ENCODE measurements at places on chromosomes 11 and 22.

- no peak for DNase-seq
These were observed 32.9 kb upstream of the DDI1 start for GRCh38 chr11:104003491-104003890.

GRCh38 chr22:37276776-37277175 lies 5.5 kb upstream of the CYTH4 start:
- no peak for DNase-seq

DNA sequence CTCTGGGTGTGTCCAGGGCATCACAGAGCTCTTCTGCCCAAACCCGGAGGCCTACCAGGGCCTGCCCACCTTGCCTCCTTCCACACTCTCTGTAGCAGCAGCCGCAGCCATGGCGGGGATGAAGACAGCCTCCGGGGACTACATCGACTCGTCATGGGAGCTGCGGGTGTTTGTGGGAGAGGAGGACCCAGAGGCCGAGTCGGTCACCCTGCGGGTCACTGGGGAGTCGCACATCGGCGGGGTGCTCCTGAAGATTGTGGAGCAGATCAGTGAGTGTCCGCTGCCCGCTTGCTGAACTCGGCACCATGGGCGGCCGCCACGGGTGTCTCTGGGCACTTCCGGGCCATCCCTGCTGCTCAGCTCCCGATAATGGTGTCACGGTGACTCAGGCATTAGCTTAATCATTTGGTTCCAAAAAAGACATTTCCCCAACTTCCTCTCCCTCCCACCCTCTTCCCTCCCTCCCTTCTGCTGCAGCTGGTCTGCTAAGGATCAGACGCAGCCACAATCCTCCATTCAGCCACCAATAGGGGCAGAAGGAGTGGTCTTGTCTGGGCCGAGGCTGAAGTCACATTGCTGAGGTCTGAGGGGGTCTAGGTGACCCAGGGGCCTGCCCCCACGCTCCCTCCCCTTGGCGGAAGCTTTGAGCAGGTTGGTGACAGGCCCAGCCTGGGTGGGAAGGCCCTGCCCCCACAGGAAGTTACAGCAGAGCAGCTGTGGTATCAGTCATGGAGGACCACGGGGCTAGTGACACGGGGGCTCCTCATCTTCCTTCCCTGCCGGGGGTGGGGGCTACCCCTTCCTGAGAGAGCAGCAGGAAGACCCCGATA lies 950 bp downstream of the FERMT3 start:
- no peak for DNase-seq

DNA sequence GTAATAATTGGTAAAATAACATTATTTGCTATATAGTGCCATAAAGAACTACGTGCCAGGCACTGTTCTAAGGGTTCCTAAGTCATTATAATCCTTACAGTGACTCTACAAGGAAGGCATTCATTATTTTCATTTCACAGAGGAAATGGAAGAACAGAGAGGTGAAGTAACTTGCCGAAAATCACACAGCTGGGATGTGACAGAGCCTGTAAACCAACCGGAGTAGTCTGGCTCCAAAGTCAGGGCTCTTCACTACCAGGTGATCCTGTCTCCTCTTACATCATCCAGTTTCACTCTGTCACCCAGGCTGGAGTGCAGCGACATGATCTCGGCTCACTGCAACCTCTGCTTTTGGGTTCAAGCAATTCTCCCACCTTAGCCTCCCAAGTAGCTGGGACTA lies 59.2 kb upstream of the RBFOX2 start:
- DNase-seq, result no peak

DNA sequence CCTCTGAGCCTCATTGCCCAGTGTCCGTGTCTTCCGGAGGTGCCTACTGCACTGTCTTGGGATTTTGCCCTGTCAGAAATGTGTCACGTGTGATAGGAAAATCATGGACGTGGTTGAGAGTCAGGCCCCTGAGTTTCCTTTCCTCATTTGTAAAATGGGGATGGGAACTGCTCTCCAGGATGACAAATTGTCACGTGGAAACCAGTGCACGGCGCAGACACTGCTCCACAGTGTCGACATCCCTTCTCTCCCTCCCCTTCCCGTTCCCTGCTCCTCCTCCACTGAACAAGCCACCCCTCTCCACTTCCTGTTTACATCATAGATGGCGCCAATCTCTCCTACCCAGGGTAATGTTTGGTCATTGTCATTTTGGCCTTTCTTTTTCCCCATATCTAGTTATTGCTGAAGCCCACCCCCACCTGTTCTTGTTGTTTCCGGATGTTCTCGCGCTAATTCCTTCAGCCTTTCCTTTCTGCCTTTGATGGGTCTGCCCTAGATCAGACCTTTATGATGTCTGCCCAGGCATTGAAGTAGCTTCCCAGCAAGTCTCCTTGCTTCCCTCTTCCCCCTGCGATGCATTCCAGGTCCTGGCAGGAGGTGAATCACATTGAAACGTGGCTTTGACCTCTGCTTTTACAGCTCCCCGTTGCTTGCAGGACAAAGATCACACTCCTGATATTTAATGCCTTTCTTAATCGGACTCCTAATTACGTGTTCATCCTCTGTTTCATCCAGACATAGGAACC lies 91.8 kb downstream of the TBC1D22A start:
- no peak for DNase-seq

GRCh38 chr11:112769584-112769983 lies 191.6 kb upstream of the NCAM1 start:
- no peak for DNase-seq

DNA sequence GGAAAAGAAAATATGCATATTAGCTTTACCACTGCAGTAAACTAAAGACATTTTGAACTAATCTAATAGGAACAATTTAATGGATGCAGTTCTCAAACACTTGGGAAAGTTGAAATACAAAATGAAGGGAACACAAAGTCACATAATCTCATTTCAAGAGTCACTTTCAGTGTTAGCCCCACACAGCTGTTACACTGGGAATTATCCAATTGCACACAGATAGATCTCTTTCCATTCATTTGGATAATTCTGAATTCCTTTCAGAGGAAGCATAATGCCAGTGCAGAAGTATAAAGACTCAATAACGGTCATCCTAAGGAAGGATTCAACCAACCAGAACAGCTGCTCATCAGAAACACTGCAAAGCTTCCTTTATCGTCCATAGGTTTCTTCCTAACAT lies 173.3 kb downstream of the GRIA4 start:
- DNase-seq, result no peak

GRCh38 chr11:107044503-107044902 lies 26.2 kb upstream of the GUCY1A2 start:
- no peak for DNase-seq

DNA sequence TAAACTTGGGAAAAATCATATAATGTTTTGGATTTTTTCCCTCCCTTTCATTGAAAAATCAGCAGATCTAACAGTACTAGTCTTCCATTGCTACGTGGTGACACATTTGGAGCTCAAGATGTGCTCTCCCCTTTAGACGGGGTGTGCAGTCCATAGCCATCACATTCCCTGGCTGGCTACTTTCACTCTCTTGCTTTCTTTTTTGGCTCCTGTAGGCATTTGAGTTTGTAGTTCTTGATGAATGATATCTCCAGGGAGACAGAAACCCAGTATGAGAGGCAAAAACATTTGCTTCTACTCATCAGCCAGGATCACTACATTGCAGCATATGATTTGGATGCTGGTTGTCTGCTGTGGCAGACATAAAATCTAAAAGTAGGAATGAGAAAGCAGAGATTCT lies 12.1 kb downstream of the CCDC81 start:
- no peak for DNase-seq

DNA sequence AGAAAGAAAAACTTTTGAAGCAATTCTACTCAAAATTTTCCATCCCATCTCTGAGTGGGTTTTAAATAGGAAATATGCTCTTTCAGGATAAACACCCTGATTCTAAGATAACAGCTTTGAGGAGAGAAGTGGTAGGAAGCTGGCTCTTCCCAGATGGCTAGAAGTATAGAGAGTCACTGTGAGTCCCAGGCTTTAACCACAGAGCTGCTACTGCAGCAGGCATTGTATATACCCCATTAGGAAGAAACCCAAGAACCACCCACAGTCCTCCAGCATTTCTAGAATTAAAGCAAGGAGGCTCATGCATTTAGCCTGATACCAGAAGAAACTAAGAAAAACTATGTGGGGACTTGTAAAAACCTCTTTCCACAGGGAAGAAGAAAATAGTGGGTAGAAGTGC lies 1405.6 kb upstream of the TENM4 start:
- DNase-seq, result no peak

GRCh38 chr22:40703736-40704135 lies 24.5 kb downstream of the MCHR1 start:
- DNase-seq, result no peak

- no peak for DNase-seq
These were observed 548.2 kb downstream of the NTM start for GRCh38 chr11:131918663-131919062.

DNA sequence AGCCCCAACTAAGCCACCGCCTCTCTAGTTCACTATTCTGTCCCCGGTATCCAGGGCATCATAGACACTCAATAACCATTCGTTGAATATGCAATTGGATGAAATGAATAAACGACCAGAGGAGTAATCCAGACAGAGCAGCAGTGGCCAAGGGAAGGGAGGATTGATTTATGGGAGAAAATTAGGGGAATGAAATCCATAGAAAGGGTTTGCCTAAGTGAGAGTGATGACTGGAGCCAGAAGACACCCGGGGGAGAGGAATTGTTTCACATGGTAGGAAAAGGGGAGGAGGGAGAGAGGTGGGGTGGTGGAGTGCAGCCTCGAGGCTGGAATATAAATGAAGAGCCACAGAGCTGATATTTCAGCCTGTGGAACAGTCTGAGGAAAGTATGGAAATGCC lies 168.2 kb downstream of the COMMD9 start:
- DNase-seq, result no peak

- no peak for DNase-seq
These were observed 904 bp downstream of the SLC35F2 start for GRCh38 chr11:107857550-107858216.

GRCh38 chr11:123251657-123252344 lies 56.8 kb upstream of the CLMP start:
- DNase-seq, result no peak

- no peak for DNase-seq
These were observed 546.3 kb downstream of the RAB38 start for GRCh38 chr11:87628957-87629356.

DNA sequence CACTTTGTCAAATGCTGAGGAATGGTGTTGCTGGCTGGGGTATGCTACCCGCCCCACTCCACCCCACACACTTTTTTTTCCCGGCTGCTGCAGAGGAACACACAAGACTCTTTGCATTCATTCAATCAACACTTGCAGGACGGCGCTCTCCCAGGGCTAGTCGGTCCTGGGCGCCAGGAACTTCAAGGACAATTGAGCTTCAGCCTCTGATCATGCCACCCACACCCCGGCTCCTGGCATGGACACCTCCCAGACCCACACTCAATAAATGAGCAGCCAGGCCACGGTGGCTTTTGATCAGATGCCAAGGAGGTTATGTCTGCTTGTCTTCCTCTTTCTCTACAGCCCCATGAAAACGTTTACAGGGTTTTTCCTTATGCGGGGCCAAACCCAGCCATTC lies 19.8 kb downstream of the TPST2 start:
- DNase-seq, result no peak

GRCh38 chr11:66530927-66531709 lies 14.7 kb downstream of the ZDHHC24 start:
- no peak for DNase-seq

GRCh38 chr11:78380615-78381051 lies 37.0 kb downstream of the GAB2 start:
- DNase-seq, result no peak

- no peak for DNase-seq
These were observed 54.8 kb downstream of the MIAT start for GRCh38 chr22:26712158-26712557.

GRCh38 chr11:12376259-12377081 lies 901 bp upstream of the PARVA start:
- DNase-seq, result no peak

- no peak for DNase-seq
These were observed 1.1 kb downstream of the TRIM22 start for GRCh38 chr11:5690736-5691135.

DNA sequence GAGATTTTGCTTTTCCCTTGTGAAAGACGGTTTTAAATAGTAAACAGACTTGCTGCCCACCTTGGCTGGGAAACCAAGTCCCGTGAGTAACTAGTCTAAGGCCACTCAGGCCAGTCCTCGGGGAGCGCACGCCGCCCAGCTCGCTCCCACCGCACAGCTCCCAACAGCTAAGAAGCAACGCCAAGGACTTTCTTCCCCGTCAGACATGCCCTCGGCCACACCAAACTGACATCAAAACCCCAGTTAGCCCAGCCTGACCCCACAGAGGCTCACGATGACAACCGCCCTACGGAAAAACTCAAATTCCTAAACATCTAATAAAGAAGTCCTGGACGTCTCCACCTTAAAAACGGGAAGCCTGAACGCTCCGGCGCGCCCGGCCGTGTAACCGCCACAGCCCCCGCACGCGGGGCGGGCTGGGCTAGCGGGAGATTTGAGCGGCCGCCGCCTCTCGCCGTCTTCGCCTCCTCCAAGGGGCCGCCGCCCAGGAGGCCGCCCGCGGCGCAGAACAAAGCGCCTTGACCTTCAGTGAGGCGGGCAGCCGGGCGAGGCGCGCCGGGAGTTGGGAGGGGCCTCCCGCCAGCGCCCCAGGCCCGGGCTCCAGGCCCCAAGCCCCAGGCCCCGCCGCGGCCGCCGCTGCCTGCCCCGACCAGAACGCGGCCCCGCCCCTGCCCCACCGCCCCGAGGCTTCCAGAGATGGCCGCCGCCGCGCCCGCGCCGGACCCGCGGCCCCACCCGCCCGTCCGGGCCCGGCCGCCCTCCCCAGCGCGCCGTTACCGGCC lies 486 bp downstream of the NAP1L4 start:
- DNase-seq, result no peak

GRCh38 chr22:49592780-49593501 lies 234.7 kb downstream of the BRD1 start:
- DNase-seq, result no peak

DNA sequence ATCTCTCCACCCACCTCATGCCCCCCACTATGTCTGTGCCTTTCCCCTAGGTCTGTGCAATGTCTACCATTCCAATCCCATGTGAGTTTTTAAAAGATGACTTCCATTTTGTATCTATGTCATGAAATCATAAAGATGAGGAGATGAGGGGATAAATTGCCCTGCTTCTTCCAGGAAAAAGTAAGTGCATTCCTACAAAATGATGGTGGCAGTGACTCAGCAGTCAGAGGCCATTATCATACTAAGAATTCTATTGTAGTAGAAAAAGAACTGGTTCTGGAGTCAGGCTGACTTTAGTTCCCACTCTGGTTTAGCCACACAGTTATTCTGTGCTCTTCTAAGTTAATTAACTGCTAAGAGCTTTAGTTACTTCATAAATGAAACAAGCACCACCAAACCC lies 89.6 kb upstream of the API5 start:
- DNase-seq, result no peak

DNA sequence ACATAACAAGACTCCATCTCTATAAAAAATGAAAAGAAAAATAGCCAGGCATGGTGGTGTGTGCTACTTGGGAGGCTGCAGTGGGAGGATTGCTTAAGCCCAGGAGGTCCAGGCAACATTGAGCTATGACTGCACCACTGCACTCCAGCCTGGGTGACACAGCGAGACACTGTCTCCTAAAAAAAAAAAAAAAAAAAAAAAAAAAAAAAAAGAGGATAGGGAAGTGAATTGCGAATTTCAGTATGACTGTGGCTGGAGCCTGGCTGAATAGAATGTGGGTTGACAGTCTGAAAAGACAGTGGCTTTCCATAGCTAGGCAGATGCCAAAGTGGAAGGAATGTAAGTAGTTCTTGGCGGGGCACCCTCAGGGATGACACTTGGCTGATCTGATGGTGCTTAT lies 6.4 kb upstream of the LDHAL6A start:
- DNase-seq, result no peak

All from NCI-H510A (cell line).